ENCODE measurements at places on chromosomes 11 and 22.

DNA sequence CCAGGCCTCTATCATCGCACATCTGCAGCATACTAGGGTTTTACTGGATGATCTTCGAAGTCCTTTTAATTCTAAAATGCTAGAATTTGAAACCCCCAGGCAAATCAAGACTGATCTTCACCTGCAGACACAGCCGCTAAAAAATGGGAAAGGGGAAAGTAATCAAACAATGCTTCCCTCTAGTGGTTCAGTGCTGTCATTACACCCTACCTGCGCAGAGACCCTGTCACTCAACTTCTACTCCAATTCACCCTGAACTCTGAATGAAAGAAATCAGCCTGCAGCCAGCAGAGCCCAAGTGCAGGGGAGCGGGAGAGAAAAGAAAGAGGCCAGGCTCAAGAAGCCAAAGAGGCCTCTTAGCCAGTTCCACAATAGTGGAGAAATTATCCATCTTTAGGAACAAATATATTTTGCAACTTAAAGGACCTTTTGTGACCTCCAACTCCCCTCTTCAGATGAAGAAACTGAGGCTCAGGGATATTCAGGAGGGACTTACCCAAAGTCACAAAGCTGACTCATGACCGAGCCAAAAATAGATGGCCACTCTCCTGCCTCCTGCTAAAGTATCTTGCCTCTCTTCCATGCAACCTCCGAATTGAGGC lies 33.0 kb downstream of the SERGEF start:
- peak; percentile 46 for DNase-seq

DNA sequence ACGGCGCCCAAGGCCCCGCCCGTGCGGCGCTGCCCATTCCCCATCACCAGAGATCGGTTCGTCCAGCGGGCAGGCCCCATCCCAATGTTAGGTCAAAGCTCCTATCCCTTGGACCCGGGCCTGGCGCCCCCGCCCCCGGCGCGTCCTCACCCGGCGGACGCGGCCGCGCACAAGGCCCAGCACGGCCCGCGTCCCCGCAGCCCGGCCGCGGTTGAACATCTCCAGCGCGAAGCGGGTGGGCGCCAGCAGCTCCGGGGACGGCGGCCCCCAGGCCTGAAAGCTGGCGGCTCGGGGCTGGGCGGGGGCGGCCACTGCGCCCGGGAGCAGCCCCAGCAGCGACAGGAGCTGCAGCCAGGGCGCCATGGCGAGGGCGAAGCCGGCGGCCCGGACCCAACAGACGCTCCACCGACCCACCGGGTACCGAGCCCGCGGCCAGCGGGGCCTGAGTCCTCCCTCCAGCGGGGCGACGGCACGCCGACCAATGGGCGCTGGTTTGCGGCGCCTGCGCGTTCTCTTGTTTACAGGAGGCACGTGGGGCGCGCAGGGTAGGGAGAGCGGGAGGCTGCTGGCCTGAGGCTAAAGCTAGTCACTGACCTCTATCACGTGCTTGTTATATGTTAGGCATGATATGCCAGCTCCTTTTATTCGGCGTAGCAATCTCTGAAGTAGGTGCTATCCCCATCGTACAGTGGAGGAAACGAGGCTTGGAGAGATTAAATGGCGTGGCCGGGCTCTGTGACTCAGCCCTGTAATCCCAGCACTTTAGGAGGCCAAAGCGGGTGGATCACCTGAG lies at the start of gene CTSF:
CTSF (minus strand) TSS at position 483 of the 793 bp plus-strand sequence; CDS start at position 363, 120 bp downstream.
- peak; percentile 63 for DNase-seq

- DNase-seq = no peak
Observed at GRCh38 chr11:47186700-47187695, 764 bp upstream of the PACSIN3 start.

GRCh38 chr11:43833657-43834073 lies 47.0 kb upstream of the ALKBH3 start:
- DNase-seq = no peak

GRCh38 chr22:41512421-41513194 lies 31.7 kb downstream of the POLR3H start:
- DNase-seq = no peak

- DNase-seq = peak; percentile 56
Observed at GRCh38 chr22:43110927-43111623, 525 bp downstream of the BIK start.

DNA sequence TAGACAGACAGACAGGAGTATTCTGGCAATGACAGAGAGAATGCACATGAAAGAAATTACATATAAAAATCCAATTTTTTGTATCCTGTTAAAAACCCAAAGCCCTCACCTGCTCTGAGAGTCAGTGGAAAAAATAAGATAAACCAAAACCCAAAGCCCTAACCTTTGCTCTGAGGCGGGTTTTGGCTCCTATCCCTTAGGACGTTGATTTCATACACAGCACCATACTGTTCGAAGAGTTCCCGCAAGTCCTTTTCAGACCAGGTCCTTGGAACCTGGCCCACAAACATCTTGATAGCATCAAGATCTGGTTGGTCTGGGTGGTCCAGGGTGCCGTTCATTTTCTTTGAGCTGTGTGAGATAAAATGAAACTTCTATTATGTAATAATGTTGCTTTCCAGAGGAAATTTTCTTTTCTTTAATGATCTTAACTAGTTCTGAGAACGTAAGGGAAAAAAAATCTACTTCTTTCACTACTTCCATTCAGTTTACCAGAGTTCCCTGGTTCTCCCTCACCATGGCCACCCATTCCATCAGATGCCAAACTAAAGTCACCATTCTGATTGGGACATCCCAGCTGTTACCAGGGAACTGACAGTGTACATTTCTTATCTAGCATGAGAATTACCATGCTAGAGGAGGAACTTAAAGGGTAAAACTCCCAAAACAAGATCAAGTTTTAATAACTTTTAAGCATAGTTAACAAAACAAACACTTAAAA lies 39.9 kb upstream of the RAPSN start:
- DNase-seq = no peak

- DNase-seq = no peak
Observed at GRCh38 chr11:46363031-46363407, 15.8 kb downstream of the DGKZ start.

DNA sequence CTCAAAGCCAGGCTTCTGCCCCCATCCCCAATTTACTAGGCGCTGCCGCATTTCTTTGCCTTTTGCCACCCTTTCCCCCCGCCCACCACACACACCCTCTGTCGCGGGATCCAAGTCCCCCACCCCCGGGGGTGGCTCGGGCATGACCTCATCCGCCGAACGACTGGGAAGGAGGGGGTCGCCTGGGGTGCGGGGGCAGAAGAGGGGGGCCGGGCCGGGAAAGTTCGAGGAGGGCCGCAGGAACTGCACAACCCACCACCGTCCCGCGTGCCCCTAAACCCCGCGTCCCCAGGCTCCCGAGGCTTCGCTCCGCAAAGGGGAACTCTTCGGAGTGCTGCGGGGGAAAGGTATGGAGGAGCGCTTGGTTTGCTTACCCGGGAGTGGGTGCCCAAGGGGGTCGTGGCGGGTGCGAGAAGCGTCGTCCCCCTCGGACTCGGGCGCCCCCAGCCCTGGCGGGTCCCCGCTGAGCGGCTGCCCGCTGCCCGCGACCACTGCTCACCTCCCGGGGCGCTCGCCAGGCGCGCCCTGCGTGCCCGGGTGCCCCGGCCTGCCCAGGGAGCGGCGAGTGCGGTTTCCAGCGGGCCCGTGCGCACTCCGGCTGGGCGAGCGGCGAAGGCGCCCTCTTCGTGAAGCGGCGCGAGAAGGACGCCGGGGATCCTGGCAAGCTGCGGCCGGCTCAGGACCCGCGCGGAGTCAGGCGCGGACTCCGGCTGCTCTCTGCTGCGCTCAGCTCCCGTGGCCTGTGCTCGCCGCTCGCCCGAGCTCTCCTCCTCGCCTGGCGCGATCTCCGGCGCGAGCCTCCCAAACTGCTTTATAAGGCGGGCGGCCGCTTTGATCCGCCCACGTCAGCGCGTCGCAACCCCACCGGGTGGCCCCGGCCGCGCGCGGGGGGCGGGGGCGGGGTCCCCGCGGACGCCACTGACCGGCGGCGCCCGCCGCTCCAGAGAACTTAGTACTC lies 4.0 kb upstream of the WNT11 start:
- peak; percentile 50 for DNase-seq

- DNase-seq = no peak
Observed at GRCh38 chr22:21994881-21995444, 12.4 kb upstream of the TOP3B start.

- no peak for DNase-seq
Observed at GRCh38 chr11:18785411-18785810, 6.2 kb downstream of the PTPN5 start.

- peak; percentile 43 for DNase-seq
Observed at GRCh38 chr11:96306600-96306932, 36.4 kb downstream of the MAML2 start.

- no peak for DNase-seq
Observed at GRCh38 chr11:57364851-57365660, 15.9 kb downstream of the PRG3 start.

GRCh38 chr22:24002272-24002671 lies 3.0 kb downstream of the GSTT4 start:
- no peak for DNase-seq

DNA sequence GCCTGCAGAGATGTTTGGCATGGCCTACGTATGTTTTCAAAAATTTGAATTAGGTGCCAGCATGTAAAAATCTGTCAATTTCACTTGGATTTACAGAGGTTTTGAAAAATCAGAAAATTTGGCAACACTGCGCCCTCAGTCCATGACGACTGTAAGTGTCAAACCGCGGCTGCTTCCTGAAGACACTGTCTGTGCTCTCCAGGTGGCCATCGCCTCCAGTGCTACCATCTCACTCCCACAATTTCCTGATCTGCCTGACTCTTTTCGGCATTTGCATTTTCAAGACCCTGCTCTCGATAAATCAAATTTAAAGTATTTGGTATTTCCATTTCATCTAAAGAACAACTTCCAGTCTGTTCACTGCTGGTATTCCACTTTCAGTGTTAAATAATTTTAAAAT lies 34.6 kb downstream of the VSIG10L2 start:
- DNase-seq = no peak

GRCh38 chr11:98260983-98261382 lies 759.8 kb upstream of the CNTN5 start:
- DNase-seq = no peak

- DNase-seq = no peak
Observed at GRCh38 chr22:46579751-46580449, 40.3 kb upstream of the GRAMD4 start.

- DNase-seq = peak; percentile 99
Observed at GRCh38 chr11:45917623-45918330, at the start of gene PEX16. Gene PEX16, minus strand, starts transcription at chr11:45917877. Its CDS starts 66 bp downstream, at chr11:45917811.

DNA sequence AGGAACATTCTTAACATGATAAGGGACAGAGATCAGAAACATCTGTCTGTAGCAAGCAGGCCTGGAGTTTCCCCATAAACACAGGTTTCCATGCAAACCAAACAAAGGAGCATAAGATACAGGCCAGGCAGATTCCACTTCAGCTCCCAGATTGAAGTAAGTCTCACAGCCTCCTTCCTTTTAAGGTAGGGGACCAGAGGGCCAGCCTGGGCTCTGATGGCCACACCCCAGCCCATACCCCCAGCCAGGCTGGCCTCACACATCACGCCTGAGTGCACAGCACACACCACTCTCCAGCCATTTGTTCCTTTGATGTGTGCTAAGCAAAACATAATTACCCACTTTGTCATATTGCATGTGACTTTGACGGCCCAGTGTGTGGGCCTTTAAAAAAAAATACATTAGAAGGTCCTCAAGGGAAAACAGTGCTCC lies 518.7 kb downstream of the NTM start:
- no peak for DNase-seq

GRCh38 chr22:39522567-39523300 lies 2.4 kb downstream of the ATF4 start:
- no peak for DNase-seq

GRCh38 chr11:110529043-110529442 lies 99.3 kb downstream of the FDX1 start:
- DNase-seq = peak; percentile 7

- no peak for DNase-seq
Observed at GRCh38 chr11:6142936-6143335, 27.2 kb downstream of the OR52B2 start.

- no peak for DNase-seq
Observed at GRCh38 chr11:79466411-79466810, 25.6 kb upstream of the TENM4 start.

DNA sequence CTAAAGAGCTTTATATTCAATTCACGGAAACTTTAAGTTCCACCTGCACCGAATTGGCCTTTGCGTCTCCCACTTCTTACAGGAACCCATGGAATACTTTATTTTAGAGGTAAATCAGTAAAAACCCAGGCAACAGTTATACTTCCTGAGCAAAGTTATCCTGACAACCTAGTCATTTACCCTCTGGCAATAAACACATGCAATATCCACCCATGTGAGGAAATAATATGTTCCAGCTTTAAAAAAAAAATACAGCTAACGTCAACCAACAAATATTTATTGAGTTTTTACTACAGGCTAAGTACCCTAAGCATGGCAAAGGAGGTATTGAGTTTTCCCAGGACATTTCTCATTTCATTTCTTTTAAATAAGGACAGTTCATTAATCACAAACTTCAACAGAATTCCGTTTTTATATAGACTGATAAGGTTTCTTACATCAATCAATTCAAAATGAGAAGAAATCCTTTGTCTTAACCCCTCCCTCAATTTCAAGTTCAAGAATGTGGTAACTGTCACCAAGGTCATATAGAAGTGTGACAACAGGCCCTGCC lies 38.3 kb upstream of the CCDC34 start:
- DNase-seq = no peak

DNA sequence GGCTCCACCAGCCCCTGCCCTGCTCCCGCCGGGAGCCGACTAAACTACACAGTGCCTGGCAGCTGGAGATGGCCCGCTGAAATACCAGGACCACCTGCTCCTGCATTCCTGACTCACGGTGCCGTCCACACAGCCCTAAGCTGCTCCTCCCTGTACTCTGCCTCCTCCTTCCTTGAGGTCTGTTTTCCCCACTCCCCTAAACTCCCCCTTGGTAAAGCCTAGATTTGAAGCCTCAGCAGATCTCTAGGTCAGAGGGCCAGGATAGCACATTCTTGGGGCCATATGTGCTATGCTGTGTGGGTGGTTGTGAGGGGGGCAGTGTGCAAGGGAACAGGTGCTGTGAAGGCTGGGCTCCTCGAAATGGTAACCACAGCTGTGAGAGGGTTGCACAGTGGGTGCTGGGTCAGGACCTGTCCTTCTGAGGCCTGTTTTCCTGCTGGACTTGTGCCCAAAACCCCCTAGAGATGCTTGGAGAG lies 9.7 kb downstream of the LRFN4 start:
- DNase-seq = no peak

DNA sequence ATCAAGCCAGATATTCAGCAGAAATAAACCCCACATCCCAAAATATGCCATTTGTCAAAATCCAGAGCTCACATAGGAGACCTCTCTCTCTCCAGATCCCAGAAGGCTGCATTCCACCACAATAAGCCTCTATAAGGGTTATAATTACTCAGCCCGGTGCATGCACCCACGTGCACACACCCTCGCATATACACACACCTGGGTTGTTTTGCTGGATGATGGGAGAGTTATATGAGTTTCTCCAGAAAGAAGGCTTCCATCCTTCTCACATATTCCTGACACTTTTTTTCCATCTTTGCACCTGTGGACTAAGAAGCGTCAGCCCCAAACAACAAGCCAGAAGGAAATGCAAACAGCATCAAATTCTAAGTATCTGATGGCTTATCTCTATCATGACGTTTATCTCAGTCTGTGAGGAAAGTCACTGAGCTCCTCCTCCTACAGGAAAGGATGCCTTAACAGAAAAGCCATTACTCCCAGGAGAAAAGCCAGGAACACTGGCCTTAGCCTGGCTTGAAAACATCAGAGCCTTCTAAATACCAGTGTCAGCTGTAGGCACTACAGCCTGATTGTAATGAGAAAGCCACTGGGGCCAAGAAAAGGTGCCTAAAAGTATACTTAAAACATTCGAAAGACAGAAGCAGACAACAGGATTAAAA lies 253.2 kb downstream of the LARGE1 start:
- DNase-seq = no peak

Data from common myeloid progenitor, CD34-positive (primary cell).